ENCODE measurements at places on chromosomes 16 and 17.

DNA sequence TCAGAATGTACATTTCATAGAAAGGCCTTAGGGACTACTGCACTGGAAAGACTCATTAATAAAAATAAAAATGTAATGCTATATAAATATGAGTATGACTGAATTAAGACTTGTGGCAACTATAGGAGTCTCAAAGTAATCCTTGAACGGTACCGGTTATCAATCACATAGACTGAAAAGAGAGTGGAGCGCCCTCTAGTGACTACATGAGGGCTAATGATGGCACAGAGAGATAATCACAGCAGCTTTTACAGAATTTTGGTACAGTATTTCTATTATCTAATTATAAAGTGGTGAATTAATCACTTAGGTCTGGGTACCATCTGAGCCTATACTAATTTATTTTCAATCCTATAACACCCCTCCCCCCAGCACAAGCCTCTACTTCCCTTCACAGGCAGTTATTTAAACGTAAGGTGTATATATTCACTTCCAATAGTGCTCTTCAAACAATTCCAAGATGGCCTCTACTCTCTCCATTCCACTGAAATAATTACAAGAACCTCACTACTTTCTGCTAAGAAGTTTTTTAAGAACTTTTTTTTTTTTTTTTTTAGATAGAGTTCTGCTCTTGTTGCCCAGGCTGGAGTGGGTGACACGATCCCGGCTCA is 40.7 kb upstream of the ANKFY1 start:
- no peak for DNase-seq

- no peak for DNase-seq
Measured at GRCh38 chr17:55289106-55289446, 24.3 kb downstream of the HLF start.

- no peak for DNase-seq
Measured at GRCh38 chr16:79001156-79001967, 599.2 kb downstream of the MAF start.

DNA sequence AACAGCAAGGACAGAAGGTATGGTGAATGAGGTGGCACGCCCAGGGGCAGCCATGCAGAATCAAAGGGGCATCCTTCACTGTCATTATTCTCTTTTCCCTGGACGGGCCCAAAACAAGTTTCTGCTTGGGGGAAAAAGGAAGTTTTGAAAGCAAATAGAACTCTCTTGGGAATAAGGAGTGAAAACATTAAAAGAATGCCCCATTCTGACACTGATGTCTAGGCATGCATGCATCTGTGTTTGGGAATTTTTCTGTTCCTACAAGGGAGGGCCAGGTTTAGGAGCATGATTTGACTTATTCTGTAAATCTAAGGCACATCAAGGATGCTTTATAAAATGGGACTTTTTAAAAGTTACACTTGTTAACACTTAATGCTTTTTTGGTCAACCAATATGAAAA is 34.3 kb upstream of the SLC12A3 start:
- no peak for DNase-seq

GRCh38 chr17:1275205-1275961 is 4.1 kb upstream of the TRARG1 start:
- DNase-seq: no peak

DNA sequence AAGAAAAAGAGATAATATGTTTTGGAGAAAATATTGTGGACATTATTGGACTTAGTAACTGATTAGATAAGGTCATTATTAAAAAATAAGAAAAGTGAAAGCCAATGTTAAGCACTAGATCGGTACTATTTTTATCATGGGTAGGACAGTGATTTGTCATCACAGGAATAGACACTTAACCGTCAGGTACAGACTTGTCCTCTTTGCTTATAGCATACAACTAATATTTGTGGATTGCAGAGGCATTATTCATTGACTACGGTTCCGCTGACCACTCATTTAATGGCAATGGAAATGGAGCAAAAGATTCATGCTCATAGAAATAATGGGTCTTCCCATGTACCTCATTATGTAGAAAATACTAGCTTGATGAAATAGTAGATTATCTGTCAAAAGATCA is 596.3 kb upstream of the CA10 start:
- no peak for DNase-seq
